ENCODE measurements at places on chromosomes 5 and 9.

DNA sequence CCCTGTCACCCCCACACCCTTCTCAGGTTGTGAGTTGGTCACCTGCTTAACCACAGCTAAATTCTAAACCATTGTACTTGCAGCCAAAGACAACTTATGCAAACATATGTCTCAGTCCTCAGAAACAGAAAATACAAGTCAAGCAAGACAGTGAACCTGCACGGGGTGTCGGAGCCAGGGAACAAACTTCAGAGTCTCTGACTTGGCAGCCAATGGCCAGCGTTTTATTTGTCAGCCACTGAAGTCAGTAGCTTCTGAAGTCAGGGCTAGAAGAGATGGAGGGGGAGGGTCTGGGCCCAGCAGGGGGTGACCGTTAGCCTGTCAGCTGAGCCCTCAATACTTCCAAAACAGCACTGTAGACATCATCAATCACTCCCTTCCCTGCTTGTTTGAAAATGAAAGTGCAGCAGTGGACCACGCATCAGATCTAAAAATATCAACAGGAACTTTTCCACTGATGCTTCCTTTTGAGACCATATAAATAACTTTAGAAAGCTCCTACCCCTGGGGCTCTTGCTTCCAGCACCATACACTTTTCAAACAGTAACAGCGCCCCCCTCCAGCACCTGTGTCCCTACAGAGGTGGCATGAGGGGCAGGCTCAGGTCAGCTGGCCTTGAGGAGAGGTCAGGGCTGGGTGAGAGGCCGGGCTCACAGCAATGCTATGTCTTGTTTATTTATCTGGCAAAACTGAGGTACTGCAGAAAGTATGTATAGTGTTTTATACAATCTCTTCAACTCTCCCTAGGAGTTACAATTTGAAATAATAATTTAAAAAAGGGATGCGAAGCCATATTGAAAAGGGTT, 142.5 kb downstream of the ACER2 start:
- DNase-seq, result no peak

GRCh38 chr5:144794922-144795321, 624.2 kb downstream of the KCTD16 start:
- no peak for DNase-seq

DNA sequence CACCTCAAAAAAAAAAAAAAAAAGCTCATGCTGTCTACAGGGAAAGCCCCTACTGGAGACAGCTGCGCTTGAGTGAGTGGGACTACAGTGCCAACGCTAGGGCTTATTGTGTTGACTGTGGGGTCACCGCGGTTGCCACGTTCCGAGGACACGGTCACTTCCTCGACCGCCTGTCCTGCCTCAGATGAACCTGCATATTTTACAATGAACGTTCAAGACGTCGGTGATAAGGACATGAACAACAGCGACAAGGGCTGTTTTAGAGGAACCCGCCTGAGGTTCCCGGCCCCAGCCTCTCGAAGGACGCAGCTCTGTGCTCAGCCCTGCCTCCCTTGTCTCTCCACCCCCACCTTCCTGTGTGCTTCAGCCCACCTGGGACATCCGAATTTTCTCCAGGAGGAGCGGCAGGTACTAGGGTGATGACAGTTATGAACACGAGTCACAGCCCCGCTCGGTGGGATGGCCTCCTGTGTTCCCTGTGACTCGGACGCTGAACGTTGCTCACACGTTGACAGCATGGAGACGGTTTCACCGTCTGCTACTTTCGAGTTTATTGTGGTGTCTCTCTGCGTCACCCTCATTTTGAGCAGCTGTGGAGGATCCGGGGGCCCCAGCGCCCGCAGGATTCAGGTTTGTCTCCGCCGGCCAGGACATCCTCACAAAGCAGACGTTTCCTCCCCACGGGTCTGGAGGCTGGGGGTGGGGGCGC, 11.3 kb upstream of the DIPK1B start:
- peak; percentile 13 for DNase-seq

GRCh38 chr9:87233899-87234455, 263.7 kb upstream of the DAPK1 start:
- no peak for DNase-seq

- no peak for DNase-seq
These were observed 57.1 kb upstream of the FSTL4 start for GRCh38 chr5:133669472-133669871.

Data from activated CD8-positive, alpha-beta memory T cell treated with anti-CD3 and anti-CD28 coated beads for 1 hour (primary cell).